Tibial nerve (tissue), 4 donors: ENCODE measurements at places on chromosomes 1 and 21.

DNA sequence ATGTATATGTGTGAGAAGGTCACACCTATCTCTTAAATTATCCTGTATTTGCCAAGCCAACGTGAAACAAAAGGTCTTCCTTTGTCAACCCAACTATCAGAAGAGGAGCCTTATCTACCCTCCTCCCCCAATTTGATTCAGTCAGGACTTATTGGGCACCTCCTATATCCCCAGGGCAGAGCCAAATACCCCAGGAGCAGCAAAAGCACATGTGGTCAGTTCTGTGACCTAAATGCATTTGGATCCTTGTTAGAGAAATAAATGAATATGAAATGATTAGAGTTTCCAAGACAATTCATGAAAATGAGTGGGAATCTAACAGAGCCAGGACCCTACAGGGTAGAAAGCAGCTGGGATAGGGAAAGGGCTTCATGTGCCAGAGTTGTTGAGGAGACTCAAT, 37.0 kb upstream of the KCND3 start:
- no peak for DNase-seq

- DNase-seq = no peak
Observed at GRCh38 chr1:202143768-202144401, 652 bp downstream of the ARL8A start.

DNA sequence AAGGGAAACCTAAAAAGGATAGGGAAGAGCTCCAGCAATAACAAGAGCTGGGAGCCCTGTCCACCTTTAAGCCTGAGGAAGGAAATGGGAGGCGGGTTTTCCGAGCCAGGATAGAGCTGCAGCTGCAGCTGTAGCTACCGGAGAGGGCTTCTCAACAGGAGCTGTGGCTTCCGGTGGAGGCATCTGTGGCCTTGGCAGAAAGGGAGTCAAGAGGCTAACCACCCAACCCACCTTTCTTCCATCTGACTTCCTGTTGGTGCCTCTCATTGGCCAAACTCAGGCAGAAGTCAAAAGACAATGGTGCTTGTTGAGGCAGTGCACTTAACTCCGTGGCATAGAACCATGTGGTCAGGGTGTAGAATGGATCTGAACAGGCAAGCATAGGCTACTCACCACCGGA, 313.1 kb upstream of the DAB1 start:
- DNase-seq = no peak

DNA sequence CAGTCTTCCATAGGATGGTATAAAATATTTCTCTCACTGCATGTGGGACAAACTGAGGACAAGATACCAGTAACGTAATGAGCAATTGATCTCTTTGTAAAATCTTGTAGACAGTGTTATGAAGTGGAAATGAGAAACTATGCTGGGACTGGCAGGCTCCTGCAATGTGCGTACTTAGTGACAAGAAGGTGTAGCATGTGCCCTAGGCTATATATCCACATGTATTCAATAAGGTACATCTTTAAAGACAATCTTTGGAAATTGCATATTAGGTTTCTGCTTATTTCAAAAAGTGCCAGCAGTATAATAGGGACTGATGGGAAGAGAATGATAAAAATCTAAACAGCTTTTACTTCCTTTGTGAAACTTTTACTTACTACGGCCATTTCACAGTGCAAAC, 81.9 kb upstream of the GREM2 start:
- no peak for DNase-seq

DNA sequence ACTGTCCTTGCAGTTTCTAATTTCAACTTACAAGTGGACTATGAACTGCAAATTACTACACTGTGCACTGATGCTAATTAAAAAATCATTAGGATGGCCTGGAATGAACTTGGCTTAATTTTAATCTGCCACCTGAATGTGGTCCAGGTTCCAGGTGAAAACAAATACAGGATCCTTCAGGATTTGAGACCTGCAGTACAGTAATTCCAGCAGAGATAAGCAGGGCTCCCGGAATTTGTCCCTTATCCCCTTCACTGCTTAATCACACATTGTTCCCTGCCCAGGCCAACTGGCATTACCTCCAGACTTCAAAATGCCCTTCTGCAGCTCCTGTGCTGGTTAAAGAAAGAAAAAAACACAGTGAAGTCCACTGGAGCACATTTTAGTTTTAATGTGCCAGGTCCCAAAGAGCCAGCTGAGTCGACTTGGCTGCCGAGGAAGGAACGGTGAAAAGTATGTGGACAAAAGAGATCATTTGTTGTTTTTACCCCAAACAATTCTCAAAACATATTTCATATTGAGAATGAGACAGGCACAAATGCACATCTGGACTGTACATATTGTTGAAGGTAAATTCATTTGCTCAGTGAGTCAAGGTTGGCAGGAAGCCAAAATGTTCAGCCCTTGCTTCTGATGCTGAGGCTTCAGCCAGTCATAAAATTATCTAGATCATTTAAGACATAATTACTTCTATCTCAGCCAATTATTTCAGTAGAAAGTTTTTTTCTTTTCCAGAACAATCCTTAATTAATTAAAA, 28.3 kb downstream of the DEGS1 start:
- no peak for DNase-seq

DNA sequence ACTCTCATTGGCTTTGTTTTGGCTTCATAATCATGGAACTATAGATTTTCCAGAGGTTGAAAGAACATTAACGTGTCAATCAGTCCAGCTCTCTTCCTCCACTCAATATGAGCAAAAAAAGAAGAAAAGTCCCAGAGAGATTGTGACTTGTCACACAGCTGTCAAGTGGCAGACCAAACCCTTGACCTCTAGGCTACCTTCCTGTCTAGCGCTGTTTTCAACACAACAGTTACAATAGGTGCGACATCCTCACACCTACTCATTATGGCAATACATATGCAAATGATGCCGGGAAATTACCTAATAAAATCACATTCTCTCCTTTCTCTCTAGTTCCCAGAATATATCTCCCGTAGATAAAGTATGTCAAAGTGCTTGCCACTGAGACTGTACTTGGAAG, 1.1 kb downstream of the WARS2 start:
- DNase-seq = no peak

DNA sequence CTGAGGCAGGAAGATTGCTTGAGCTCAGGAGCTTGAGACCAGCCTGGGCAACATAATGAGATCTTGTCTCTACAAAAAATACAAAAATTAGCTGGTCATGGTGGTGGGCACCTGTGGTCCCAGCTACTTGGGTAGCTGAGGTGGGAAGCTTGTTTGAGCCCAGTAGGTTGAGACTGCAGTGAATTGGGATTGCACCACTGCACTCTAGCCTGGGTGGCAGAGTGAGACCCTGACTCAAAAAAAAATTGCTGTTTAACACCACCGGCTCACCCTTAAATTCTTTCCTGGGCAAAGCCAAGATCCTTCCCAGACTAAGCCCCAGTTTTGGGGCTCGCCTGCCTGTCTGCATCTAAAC, 6.6 kb upstream of the NSUN4 start:
- no peak for DNase-seq

DNA sequence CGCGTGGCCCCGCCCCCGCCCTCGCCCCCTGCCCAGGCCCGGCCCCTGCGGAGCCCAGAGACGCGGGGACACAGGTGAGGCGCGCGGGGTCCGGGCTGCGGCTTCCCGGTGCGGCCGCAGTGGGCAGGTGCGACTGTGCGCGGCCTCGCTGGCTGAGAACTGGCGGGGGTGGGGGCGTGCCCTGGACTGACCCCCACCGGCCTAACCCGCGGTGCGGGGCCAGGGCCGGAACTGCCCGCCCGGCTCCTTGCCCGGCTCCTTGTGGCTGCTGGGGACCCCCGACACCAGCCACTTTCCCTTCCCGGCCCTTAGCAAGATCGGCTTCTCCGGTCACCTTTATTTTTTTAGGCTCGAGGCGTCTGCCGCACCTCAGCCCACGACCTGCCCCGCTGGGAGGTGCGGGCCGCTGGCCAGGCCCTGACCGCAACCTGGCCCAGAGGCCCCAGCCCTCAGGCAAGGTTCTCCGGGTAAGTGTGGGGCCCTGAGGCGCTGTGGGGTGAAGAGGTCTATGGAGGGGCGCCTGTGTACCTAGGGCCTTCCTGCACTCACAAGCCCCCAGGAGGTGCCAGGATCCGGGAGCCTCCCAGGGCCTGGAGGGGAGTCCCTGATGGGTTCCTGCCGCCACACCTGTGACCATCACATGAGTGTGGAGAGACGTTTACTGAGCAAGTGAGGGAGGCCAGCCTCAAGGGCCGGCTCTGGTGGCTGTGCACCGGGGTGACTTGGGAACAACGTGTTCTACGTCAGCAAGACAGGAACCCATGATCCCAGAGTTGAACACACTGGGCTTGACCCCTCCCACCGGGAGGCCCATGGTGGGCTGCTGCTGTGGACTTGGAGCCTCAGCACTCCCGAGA, at the start of gene SMIM1:
Gene SMIM1 (plus strand): TSS at position 35 of the 857 bp plus-strand sequence. CDS start 2,625 bp downstream, outside the sequence.
- DNase-seq = no peak

- no peak for DNase-seq
Observed at GRCh38 chr1:26556111-26556510, 26.6 kb downstream of the RPS6KA1 start.

DNA sequence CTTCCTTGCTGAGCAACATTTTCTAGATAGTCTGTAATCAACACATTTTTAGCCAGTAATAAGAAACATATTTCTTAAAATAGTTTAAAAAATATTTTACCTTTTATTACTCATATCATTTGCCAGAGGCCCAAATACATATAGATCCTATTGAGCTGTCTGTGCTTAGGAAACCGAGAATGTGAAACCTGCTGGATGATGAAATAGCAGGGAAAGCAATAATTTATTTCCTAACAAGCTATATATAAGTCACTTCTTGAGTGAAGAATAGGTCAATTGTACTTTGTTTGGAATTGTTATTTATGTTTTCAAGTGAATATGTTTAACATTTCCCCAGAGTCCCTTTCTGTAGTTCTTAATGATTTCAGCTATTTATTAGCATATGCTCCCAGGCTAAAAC, 339.9 kb upstream of the TMPRSS15 start:
- no peak for DNase-seq

- DNase-seq = no peak
Observed at GRCh38 chr1:201450721-201451291, 18.2 kb downstream of the PHLDA3 start.

GRCh38 chr1:85576642-85577418, 3.7 kb upstream of the CCN1 start:
- peak; percentile 82 for DNase-seq

GRCh38 chr1:246566813-246567645, 773 bp downstream of the CNST start:
- DNase-seq = no peak

DNA sequence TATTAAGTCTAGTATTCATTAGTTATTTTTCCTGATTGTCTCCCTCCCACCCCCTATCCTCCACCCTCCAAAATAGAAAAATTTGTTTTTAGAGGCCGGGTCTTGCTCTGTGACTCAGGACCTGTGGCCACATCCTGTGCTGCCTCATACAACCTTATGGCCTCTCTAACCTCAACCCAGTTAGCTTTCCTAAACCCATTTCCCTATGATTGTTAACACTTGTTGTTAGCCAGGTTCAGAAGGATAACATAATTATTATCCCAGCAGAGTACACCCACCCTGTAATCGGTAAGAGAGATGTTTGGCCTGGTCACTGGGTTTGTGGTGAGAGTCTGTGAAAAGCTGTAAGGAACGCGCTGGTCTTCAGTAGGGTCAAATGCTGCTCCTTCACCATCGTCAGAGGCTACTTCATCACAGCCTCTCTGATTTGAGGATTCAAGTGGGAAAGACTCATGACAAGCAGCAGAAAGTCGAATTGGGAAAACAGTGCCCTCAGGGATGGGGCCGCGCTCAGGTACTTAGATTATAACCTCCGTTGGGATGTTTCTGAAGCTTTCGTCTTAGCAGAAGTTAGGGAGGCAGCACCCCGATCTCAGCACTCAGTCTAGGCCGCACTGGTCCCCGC, 35.9 kb upstream of the HMGN1 start:
- DNase-seq = no peak

- DNase-seq = no peak
Observed at GRCh38 chr1:208217781-208218180, 26.4 kb downstream of the PLXNA2 start.

- no peak for DNase-seq
Observed at GRCh38 chr1:25619101-25619890, 2.7 kb downstream of the MAN1C1 start.

GRCh38 chr1:238409191-238409850, 518.6 kb upstream of the ZP4 start:
- DNase-seq = no peak

- no peak for DNase-seq
Observed at GRCh38 chr1:178310685-178311105, 186.1 kb downstream of the CLEC20A start.

DNA sequence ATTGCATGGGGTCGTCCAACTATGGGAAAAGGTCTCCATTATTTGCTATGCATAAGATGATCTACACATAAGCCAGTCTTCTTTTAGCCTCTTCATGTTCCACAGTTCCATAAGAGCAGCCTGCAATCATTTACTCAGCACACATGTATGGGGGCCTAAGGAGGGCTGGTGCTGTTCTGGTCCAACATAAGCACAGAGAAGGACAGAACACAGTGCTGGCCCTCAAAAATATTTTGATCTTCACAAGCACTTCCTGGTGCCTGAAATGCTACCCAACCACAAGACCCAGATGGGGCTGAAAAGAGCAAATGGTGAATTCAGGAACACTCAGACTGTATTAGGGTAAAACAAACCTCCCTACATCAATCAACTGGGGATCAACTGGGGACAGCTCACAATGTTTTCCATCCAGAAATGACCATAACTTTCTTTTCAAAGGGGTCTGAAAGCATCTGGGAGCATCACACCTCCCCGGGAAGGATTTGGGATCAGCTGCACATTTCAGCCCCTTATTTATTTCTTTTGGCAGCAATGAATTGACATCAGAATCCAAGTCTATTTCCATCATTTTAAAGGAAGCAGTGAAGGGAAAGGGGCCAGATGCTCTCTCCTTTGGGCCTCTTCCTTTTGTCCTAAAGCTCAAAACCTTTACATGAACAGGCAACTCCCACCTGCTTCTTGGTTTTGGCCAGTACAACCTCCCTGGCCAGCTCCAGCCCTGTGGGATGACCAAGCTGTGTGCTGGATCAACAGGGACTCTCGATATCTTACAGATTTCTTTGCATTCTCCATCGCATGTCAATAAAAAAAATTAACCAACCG, 45.7 kb downstream of the KCNN3 start:
- no peak for DNase-seq

GRCh38 chr1:31795801-31796621, 19.8 kb downstream of the SPOCD1 start:
- no peak for DNase-seq

DNA sequence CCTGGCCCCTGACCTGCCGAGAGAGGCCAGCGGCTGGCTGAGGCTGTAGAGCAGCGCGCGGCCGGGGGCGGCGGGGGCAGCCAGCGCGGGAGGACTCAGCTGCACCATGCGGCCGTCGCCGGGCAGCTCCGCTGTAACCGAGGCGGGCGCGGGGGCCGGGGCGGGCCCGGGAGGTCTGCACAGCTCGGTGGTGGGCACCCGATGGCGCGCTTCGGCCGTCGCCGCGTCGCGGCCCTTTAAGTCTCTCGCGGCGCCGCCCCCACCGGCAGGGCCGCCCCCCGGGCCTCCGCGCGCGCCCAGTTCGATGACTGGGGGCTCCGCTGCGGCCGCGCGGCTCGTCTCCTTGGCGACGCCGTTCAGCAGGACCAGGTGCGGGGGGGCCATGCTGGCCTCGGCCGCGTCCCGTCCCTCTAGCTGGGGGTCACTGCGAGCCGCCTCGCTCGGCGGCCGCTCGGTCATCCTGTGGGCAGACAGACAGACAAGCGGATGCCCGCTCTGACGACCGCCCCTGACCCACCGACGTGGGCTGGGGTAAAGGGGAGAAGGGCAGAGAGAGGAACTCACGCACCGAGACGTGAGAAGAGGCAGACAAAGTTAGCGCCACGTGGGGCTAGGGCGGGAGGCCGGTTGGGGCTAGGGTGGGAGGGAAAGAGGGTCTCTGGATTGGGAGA, 6.5 kb downstream of the TAL1 start:
- no peak for DNase-seq
